Stimulated activated CD4-positive, alpha-beta T cell treated with anti-CD3 and anti-CD28 coated beads, Interleukin-15, amount 100 ng/mL, for 1 hour (primary cell): ENCODE measurements at places on chromosomes 7 and 10.

- DNase-seq: no peak
Observed at GRCh38 chr10:90674461-90674860, 183.4 kb downstream of the HTR7 start.

GRCh38 chr7:13276977-13277376 is 589.5 kb downstream of the ARL4A start:
- DNase-seq: no peak

DNA sequence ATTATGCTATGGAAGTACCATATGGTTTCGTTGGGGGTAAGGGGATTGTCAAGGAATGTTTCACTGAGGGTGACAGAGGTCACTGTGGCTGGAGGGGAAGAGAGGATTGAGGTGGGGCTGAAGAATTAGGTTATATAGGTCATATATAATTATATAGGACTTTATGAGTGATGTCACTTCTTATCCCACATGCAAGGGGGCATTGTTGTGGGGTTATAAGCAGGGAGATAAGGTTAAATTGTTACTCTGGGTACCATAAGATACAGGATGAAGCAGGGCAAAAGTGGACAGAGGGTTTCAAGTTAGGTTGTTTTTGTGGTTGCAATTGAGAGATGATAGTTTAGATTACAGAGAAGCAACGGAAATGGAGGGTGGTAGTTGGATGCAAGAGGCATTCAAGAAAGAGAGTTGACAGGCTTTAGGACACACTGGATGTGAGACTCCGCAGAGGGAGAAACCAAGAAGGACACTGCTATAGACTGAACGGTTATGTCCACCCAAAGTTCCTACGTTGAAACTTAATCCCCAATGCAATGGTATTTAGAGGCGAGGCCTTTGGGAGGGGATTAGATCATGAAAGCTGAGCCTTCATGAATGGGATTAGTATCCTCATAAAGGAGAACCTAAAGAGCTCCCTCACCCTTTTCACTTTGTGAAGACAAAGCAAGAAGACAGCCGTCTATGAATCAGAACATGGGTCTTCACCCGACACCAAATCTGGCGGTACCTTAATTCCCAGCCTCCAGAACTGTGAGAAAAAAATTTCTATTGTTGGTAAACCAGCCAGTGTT is 7.0 kb upstream of the PRR15 start:
- DNase-seq: no peak

DNA sequence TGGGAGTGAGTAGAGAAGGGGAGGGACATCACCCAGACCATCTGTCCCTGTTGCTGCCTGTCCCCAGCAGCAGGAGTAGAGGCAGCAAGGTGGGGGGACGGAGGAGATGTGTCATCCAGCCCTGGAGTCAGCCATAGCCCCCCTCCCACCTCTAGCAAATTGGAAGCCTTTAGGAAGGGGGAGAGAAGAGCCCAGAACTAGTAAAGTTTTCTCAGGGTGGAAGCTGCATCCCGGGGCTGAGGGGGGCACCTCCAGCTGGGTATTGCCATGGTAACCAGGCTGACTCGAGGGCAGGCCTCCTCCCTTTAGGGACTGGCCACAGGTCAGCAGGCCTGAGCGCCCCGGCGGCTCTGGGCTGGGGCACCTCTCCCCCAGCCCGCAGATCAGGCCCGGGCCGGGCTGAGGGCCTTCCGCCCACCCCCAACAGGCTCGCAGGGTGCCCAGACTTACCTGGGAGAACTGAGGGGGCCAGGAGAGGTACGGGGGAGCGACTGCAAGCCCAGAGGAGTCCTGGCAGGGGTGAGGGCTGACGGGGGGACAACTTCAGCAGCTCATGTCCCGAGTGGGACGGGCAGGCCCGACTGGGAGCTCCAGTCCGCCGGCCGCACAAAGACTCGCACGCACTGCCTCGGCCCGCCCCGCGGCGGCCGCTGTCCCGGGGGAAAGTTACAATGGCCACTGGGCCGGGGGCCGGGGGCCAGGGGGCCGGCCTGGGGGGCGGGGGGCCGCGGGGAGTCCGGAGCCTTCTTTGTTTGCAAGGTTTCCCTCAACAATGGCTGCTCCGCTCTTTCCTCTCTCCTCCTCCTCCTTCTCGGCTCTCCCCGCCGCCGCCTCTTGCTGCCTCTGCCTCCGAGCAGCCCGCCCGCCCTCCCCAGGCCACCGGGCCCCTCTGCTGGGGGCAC is 6.0 kb downstream of the LDB1 start:
- DNase-seq: no peak

DNA sequence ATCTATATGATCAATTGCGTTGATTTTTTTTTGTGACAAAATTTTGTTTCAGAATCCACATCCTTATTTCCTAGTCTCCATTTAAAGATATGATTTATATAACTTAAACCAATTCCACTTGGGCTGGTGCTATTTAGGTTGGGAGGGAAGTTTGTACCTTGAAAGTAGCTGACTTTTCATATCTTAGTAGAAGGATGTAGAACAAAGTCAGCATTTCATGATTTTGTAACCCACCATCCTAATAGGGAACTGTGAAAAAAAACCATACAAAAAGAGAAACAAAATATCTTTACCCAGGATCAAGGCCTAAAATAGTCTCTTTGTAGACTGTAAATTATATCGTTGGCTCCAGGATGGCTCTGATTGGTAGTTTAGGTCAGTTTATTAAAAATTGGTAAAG is 8.3 kb downstream of the HECTD2 start:
- DNase-seq: no peak

- no peak for DNase-seq
Observed at GRCh38 chr10:97481071-97481470, 17.2 kb downstream of the MMS19 start.

GRCh38 chr7:31382722-31383121 is 42.2 kb upstream of the NEUROD6 start:
- DNase-seq: no peak

DNA sequence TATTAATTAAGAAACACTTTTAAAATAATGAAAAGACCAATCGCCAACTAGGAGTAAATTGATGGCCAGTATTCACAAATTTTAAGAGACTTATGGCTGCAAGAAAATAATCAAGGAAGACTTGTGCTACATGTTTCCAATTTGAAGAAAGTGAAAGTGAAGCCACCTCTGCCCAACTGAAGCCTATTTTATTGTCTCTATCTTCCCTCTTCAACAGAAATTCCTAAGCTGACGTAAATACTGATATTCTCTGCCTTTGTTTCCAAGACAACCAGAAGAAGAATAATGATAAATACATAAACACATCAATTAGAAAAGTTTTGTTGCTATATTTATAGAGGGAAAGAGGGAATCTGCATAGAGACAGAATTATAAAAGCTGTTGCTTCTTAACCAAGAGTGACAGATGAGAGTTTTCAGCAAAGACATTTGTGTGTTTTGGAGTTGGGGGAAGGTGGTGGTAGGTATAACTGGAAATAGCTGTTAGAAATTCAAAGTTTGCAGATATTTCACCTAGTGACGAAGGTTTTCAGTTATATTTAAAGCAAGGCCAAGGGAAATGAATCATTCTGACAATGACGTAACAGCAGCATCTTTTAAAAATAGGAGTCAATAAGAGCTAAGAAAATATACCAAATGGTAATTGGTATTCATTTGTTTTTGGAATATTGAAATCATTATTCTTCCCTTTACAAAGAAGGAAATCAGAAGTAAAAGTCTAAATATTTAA is 576.6 kb upstream of the SORCS1 start:
- no peak for DNase-seq

GRCh38 chr7:106615808-106616707 is 44.9 kb downstream of the CCDC71L start:
- DNase-seq: no peak

GRCh38 chr7:44787041-44787440 is 9.4 kb upstream of the PPIA start:
- no peak for DNase-seq

- DNase-seq: no peak
Observed at GRCh38 chr7:91405092-91405788, 141.0 kb downstream of the FZD1 start.

DNA sequence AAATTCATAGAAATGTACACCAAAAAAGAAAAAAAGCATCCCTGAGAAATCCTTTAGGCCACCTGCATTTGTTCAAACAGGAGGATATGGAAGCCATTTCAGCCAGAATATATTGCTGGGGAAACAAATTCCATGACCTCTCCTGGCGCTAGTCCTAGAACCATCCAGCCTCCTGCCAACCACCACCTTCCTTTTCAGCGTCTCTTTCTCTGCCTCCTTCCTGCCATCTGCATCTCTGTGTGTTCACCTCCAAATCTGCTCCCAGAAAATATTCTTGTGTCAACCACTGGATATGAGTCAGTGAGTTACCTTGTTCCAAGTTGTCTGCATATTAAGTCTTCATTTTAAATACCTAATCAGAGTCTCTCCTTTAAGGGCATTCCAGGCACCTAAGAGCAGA is 50.6 kb upstream of the NPY start:
- DNase-seq: no peak

GRCh38 chr10:15200626-15201025 is 32.1 kb upstream of the NMT2 start:
- DNase-seq: no peak
